ENCODE measurements at places on chromosomes 13 and 19.
A peak's percentile ranks its signal among the peaks of the same experiment; 100 is the strongest.

- DNase-seq: no peak
Measured at GRCh38 chr13:75417012-75417384, 65.0 kb downstream of the TBC1D4 start.

DNA sequence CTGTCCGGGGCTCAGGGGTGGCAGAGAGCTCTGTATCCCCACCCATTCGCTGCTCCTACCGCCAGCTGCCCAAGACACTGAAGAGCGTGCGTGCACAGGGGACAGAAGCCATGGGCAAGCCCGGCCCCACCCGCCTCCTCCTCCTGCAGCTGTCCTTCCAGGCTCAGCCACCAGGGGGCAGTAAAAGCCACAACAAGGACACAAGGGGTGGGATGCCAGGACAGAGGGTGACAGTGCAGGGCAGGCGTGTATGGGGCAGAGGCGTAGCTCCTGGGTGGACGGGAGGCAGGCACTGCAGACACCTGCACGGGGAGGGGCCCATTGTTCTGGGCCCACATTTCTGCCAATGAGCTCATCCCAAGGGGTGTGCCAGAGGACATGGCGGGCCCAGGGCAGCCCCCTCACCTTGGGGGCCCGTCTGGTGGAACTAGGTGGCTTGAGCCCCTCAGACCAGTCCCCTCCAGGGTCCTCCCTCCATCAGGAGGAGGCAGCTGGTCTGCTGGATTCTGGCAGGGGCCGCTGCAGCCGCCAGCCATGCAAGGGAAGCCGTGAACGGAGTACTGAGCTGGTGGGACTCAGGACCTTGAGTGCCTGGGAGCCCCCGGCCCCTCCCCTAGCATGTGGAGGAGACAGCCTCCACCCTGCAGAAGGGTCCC is 61.2 kb downstream of the MLLT1 start:
- peak; percentile 65 for DNase-seq

- no peak for DNase-seq
Measured at GRCh38 chr19:9673912-9674662, 813 bp downstream of the ZNF562 start.

DNA sequence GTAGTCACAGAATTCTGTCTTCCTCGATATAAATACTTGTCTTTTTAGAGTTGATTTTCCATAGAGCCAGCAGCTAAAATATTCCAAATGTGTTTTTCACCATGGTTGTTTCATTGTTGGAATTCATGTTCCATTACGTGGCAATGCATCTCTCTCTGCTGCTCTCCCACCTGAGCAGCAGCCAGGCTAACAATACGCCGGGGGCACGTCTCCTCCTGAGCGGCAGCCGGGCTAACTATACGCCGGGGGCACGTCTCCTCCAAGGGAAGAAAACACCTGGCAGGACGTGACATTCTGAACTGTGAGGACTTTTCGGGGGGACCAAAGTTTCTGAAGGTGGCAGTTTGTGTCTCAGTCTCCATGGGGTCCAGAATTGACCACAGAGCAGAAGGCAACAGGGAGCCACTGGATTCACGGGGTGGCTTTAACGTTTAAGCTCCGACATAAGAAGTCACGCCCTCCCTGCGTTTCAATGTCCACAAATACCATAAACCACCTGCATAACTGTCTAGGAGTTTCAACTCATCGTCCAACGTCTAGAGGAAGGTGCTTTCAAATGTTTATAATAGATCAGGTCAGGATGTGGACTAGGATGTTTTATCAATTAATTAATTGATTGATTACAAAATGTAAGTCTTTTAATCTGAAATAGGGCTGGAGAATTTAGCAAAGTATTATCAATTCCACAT is 15.1 kb downstream of the PLPP2 start:
- no peak for DNase-seq

- DNase-seq: no peak
Measured at GRCh38 chr19:44777715-44778347, at the start of gene CBLC. CBLC (plus strand) TSS chr19:44777890; CDS start chr19:44777932, 42 bp downstream.

DNA sequence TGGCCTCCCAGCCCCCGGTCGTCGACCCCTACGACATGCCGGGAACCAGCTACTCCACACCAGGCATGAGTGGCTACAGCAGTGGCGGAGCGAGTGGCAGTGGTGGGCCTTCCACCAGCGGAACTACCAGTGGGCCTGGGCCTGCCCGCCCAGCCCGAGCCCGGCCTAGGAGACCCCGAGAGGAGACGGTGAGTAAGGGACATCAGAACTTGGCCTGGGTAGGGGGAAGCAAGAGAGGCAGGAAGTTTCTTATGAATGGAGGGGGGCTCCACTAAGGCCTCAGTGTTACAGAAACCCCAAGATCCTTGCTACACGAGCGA is 2.9 kb downstream of the FOSB start:
- DNase-seq: no peak

GRCh38 chr19:11063434-11063833 is 25.8 kb upstream of the LDLR start:
- DNase-seq: no peak

- no peak for DNase-seq
Measured at GRCh38 chr19:33639035-33639681, 17.4 kb downstream of the CHST8 start.

DNA sequence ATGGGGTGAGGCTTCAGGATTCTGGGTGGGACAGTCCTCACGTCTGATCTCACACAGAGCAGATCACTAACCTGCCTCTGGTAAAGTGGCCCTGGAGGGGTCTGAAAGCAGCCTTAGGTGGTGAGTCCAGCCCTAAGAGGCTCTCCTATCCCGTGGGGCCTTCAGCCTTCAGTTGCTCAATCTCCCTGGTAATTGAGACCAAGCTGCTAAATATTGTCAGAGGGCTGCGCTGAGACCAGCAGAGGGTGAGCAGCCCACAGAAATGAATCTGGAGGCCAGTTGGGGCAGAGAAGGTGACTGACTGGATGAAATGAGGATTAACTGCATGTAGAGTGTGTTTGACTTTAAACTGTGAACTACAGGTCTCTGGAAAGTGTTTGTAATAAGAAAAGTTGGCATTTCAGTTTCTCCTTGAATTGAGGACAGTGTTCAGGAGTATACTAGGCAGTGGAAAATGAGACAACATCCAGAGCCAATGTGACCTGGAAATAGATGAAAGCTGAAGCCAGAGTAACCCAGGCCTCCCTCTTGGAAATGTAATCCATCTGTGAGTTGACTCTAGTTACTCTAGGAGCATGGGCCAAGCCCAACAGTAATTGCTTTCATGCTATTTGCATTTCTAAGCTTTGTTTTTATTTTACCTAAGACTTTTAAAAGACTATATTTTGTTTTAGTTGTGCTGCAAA is 14.3 kb upstream of the HSPH1 start:
- DNase-seq: no peak

- no peak for DNase-seq
Measured at GRCh38 chr13:39052944-39053343, 14.7 kb downstream of the NHLRC3 start.

DNA sequence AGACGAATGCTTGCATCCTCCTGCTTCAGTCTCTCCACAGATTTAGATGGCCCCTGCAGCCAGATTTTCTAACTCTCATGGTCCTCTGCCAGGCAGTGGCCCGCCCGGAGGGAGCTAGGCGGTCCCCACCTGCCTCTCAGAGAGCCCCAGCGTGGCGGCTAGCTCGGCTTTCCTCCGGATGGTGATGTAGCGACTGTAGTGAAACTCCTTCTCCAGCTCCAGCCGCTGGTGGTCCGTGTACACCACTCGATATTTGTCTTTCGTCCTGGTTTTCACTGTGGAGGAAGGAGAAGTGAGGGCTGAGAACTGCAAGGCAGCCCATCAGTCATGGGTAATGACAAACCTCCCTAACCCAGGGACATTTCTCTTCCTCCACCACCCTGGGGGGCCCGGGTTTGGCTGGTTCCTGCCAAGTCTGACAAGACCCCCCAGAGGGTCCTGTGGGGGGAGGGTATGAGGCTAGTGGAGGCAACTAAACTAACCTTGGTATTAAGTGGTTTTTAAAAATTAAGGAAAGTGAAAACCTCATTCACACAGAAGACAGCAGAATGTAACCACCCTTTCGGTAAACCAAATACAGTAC is 4.3 kb downstream of the CDX2 start:
- DNase-seq: no peak

DNA sequence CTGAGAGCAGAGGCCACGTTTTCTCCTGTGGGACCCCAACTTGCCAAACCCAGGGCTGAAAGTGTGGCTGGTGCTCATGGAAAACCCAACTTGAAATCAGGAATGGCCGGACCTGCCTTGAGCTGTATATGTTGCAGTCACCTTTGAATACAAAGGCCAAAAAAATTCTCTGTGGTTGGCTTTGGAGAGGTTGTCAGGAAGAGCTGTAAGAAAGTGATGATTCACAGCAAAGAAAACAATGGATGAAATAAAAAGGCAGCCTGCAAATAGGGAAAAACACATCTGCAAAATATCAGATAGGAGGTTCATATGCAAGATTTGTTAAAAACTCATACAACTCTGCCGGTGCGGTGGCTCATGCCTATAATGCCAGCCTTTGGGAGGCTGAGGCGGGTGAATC is 715.8 kb downstream of the UQCRFS1 start:
- DNase-seq: no peak

DNA sequence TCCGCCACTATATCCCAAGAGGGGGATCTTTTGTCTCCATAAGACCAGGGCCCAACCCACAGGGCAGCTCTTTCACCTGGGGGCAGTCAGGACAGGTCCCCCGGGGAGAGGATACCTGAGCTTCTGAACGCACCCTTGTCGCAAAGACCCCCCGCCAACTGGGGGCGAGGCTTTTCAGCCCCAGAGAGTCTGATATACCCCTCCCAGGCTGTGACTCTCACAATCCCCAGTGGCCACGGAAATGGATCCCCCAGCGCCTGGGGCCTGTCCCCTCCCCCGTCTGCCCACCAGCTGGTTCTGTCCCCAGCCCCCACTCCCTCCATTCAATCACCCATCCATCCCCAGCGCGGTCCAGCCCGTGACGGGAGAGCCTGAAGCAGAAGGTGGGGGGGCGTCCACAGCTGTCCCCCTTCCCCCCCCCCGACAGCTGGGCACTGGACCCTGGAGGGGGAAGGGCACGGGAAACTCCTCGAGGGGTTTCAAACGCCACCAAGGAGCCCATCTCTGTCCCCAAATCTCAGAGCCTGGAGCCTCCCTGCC is 823 bp downstream of the DOCK6 start:
- no peak for DNase-seq

- no peak for DNase-seq
Measured at GRCh38 chr13:39559847-39560246, 43.1 kb downstream of the LHFPL6 start.

- DNase-seq: no peak
Measured at GRCh38 chr19:21022996-21023395, 2.5 kb downstream of the ZNF430 start.

- no peak for DNase-seq
Measured at GRCh38 chr19:829129-829758, 1.6 kb downstream of the AZU1 start.

GRCh38 chr19:41699968-41700323 is 8.5 kb upstream of the CEACAM5 start:
- DNase-seq: no peak

DNA sequence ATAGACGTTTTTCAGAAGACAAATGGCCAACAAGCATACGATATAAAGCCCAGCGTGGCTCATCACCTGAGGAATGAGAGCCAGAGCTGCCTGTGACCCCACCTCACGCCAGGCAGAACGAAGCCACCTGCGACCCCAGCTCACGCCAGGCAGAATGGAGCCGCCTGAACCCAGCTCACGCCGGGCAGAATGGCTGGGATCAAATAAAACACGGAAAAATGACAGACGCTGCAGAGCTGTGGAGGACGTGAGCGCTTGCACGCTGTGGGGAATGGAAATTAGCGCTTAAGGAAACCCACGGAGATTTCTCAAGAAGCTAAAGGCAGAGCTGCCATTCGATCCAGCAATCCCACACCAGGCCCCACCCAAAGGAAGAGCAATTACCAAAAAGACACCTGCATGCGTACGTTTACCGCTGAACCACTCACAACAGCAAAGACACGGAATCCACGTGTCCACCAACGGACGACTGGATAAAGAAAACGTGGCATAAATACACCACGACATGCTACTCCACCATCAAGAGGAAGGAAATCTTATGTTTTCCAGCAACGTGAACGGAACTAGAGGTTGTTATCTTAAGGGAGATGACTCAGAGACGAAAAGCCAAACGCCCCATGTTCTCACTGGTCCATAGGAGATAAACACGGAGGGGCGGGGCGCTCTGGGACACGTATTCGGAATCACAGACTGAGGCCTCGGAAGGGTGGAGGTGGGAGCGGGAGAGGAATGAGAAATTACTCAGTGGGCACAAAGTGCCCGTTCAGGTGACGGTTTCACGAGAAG is 30.7 kb upstream of the C13orf46 start:
- no peak for DNase-seq

DNA sequence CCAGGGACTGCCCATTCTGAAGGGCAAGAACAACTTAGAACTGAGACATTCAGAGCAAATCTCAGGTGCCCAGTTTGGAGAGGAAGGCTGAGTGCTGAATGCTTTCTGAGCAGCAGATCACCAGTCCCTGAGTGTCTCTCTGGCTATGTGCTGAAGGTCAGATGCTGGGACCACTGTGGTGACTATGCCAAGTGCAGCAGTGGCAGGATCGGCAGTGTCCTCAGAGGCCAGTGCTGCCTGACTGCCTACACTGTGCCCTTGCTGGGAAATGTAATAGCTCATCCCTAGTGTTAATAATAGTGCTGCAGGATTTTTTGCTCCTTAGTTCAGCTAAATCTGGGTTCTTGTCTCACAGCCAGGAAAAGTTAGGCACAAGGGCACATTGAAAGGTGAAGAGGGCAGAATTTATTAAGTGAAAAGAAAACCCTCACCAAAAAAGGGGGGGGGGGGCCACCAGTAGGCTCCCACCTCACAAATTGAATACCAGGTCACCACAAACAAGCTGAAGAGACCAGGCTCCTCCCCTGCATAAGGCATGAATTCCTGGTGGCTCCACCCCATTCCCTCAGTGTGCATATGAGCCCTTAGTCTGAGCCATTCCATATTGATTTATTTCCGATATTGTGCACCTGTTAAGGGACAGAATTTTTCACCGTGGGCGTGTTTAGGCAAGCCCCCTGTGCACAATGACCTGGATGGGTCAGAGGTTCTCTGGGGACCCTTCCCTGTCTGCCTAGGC is 18.5 kb downstream of the RFXAP start:
- no peak for DNase-seq

GRCh38 chr13:32135056-32135390 is 103.4 kb downstream of the FRY start:
- DNase-seq: no peak

DNA sequence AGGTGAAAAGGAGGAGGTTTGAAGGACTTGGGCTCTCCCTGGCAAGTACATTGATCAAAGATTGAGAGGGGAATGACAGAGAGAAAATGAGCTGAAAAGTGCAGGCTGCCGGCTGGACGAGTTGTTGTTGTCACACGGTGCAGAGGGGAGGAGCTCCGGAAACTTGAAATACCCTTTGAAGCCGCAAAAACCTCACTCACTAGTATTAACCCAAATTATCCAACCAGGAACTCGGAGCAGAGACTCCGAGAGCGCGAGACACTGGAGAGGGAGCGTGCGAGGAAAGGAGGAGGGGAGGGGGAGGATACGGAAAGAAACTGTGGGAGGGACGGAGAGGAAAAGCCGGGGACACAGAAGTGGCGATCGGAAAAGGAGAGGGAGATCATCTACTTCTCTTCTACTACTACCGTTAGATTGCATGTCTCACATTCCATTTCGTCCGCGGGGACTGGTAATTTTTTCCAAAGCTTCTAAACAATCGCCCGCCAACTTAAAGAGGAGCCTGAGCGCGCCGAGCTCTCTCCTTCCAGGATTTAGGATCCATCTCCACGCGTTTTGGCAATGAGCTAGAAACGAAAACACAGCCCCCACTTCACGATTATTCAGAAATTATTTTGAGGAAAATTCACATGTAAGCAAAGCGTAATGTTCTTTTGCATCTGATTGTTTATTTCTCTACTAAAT is at the start of gene DACH1:
Gene DACH1, minus strand, starts transcription at position 74 of the 684 bp plus-strand sequence.
- DNase-seq: peak; percentile 22
